Stimulated activated CD4-positive, alpha-beta T cell treated with anti-CD3 and anti-CD28 coated beads, Interleukin-1b, Interleukin-23, amount 100 ng/mL, for 1 hour (primary cell): ENCODE measurements at places on chromosomes 7 and 10.

GRCh38 chr7:6171532-6172223 is 100.7 kb downstream of the CYTH3 start:
- DNase-seq: no peak

GRCh38 chr7:103474956-103475355 is 28.9 kb upstream of the SLC26A5 start:
- DNase-seq: no peak

- DNase-seq: no peak
Measured at GRCh38 chr10:5507649-5508131, 8.3 kb upstream of the CALML5 start.

DNA sequence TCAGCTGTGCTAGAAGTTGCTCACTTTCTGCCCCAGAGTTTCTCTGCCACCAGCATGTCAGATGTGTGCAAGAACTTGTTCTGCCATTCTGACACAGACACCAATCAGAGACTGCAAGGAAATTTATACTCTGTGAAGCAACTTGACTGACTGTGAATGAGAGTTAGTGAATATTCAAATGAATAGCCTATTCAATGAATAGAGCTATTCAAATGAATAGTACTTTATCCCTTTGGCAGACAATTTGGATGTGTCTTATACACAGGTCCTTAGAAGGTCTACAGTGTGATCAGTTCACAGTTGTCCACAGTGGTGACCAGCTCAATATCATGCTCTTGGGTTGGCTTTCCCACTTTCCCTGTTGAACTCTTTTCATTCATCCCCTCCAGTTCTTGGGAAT is 138.1 kb downstream of the MACC1 start:
- DNase-seq: no peak

DNA sequence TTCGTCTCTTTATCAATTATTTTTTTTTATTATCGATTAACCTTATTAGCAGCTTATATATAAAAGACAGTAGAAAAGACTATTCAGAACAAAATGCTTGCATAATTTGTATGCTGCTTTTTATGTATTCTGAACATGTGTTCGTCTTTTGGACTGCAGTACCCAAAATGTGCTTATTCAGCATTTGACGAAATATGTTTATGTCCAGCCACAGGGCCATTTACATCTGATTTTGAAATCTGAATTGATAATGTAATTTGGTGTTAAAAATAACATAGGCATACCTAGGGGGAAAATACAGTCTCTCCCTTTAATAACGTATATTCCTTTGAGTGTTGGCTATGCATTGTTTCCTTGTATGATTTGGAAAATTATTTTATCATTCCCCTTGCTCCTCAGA is 386.0 kb downstream of the EXOC4 start:
- no peak for DNase-seq

- DNase-seq: no peak
Measured at GRCh38 chr7:27106901-27107240, 4.4 kb upstream of the HOXA2 start.

GRCh38 chr7:20407585-20408466 is 77.1 kb downstream of the ITGB8 start:
- DNase-seq: no peak

DNA sequence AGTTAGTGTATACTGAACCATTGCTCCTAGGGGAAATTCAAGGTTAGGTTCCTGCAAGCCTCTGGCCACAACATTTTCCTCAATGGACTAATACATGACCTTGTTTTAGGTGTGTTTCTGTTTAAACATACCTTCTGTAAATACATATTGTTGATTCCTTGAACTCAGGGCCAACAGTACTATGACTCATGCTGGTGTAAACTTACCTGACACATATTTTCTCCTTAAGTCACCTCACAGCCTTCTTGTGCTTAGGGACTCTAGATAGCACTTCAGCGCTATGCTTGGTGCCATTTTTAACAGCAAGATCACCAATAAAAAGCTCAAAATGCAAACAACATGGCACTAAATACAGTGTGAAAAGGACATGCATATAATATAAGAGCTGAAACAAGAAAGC is 176.4 kb downstream of the TAX1BP1 start:
- DNase-seq: no peak

- DNase-seq: no peak
Measured at GRCh38 chr7:21603972-21604749, 61.3 kb downstream of the DNAH11 start.

DNA sequence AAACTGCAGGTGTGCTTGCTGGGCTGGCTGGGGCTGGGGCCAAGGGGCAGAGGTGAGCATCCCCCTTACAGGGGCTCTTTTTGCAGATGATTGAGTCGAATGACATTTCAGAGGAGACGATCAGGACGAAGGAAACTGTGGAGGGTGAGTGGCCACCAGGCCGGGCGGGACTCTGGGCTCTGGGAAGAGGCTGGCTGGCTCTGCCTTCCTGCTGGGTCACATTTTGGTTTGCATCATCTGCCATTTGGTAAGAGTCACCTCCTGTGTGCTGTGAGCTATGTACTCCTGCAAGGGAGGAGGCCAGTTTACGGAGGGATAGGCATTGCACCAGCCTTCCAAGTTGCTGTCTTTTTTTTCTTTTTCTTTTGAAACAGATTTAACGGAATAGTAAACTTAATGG is 73.0 kb upstream of the GTF2IRD1 start:
- DNase-seq: no peak
